ENCODE measurements at places on chromosomes 2 and 18. TPM values are rescaled to one million over a fixed set of nuclear protein-coding genes. Genes with fewer than 3 reads are reported as not detected.

DNA sequence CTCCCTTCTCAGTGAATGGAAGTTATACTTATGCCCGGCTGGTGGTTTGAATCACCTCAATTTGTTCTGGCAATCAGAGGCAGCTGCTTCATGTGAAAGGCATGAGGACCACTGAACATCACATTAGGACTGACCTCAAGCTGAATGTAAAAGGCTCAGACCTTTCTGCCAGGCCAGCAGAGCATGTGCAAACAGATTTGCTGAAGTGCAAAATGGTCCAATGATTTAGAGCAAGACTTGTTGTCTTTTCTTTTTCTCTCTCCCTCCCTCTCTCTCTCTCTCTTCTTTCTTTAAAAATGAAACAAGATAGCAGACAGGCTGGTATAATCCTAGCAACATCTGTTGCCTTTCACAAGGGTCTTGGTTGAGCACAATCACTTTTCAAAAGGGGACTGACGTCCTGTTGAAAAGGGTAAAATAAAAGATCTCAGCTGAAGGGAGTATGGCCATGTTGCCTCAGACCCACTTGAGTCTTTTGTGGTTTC, 13.3 kb upstream of the CDH7 start:
- ATAC-seq = no peak

DNA sequence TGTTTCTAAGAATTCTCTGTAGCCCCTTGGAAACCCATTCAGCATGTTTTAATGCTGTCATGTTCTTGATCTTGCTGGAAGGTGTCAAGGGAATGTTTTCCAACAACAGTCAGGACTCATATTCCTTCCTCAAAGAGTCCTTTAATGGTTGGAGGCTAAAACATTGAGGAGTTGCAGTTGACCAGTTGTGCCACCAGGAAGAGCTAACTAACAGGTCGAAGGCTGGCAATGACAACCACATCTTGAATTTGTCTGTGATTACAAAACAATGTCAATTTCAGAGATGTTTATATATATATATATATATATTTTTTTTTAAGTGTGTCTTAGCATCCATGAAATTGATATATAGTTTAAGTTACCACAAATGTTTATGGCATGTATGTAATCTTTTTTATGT, 151.5 kb downstream of the INO80D start:
- ATAC-seq = no peak

DNA sequence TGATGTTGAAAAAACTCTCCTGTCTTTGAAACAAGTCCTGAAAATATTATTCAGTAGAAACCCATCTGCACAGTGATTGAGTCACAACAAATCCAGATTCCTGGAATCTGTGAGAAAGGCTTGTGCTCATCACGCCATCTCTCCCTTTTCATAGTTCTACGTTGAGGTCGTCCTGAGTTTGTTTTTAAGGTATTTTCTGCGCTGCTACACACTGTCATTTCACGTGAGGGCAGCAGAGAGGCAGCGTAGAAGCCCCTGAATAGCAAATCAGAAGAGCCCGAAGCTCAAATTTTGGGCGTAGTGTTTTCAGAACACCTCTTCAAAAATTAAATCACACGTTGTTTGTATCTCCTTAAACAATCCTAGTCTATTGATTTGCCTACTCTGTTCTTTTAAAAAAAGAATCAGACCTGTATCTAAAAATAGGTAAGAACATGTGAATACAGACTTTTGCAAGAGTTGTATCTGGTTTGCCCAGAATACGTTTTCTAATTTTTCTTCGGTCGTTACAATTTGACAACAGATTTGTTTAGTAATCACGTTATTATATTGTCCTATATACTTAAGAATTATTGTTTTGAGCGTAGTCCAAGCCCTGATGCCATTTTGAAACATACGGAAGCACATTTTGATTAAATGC, 61.6 kb upstream of the SLC38A11 start:
- no peak for ATAC-seq

Gene DNAJC5G
- total RNA-seq = not detected
